Activated CD4-positive, alpha-beta T cell treated with anti-CD3 and anti-CD28 coated beads, Interleukin-2, amount 50 U/mL, for 1 hour (primary cell): ENCODE measurements at places on chromosomes 13 and 19.

DNA sequence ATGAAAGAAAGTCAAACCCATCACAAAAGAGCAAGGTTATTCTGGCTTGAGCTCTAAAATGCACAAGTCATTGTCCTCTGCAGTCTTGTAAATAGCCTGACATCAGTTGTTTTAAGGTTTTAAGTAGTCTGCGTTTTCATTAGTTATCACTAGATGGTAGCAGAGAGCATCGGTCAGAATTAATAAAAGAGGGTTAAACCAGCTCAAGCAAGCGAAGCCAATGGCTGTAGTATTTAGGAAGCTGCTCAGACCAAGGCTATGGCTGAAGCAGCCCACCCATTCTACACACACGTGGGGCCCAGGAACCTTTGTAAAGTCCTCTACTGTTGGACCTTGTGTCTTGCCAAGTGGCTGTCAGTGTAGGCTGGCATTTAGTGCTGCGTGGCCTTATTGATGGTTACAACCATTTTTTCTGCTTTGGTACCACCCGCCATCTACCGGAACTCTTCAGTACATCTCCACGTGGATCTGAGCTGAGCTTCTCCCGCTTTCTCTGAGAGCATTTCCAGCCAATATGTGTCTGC is 13.3 kb upstream of the ZNF57 start:
- DNase-seq, result no peak

DNA sequence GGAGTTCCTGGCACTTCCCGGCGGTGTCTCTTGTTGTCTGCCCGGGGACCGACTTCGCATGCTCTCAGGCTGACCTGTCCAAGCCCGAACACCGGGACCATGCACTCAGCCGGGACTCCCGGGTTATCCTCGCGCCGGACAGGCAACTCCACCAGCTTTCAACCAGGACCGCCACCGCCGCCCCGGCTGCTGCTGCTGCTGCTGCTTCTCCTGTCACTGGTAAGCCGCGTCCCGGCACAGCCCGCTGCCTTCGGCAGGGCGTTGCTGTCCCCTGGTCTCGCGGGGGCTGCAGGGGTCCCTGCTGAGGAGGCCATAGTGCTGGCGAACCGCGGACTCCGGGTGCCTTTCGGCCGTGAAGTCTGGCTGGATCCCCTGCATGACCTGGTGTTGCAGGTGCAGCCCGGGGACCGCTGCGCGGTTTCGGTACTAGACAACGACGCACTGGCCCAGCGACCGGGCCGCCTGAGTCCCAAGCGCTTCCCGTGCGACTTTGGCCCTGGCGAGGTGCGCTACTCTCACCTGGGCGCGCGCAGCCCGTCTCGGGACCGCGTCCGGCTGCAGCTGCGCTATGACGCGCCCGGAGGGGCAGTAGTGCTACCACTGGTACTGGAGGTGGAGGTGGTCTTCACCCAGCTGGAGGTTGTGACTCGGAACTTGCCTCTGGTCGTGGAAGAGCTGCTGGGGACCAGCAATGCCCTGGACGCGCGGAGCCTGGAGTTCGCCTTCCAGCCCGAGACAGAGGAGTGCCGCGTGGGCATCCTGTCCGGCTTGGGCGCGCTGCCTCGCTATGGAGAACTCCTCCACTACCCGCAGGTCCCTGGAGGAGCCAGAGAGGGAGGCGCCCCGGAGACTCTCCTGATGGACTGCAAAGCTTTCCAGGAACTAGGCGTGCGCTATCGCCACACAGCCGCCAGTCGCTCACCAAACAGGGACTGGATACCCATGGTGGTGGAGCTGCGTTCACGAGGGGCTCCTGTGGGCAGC is 661 bp downstream of the FREM2 start:
- DNase-seq, result no peak

DNA sequence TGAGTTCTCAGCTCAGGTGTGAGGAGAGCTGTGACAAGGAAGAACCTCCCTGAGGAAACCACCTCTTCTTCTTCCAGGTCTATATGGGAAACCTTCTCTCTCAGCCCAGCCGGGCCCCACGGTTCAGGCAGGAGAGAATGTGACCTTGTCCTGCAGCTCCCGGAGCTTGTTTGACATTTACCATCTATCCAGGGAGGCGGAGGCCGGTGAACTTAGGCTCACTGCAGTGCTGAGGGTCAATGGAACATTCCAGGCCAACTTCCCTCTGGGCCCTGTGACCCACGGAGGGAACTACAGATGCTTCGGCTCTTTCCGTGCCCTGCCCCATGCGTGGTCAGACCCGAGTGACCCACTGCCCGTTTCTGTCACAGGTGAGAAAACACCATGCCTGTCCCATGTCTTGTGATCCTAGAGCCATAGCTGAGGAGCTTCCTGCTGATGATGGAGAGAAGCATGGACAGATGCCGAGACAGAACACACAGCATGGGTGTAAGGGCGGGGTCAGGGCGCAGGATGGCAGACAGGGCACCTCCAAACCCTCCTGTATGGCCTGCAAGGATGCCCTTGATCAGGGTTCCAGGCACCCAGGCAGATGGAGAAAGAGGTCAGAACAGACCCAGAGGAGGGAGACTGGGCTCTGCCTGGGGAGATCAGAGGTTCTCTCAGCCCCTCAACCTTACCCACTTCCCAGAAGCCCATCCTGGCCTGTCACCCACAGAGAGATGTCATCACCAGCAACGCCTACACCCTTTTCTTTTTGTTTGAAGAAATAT is 5.4 kb downstream of the KIR3DL3 start:
- DNase-seq, result no peak

DNA sequence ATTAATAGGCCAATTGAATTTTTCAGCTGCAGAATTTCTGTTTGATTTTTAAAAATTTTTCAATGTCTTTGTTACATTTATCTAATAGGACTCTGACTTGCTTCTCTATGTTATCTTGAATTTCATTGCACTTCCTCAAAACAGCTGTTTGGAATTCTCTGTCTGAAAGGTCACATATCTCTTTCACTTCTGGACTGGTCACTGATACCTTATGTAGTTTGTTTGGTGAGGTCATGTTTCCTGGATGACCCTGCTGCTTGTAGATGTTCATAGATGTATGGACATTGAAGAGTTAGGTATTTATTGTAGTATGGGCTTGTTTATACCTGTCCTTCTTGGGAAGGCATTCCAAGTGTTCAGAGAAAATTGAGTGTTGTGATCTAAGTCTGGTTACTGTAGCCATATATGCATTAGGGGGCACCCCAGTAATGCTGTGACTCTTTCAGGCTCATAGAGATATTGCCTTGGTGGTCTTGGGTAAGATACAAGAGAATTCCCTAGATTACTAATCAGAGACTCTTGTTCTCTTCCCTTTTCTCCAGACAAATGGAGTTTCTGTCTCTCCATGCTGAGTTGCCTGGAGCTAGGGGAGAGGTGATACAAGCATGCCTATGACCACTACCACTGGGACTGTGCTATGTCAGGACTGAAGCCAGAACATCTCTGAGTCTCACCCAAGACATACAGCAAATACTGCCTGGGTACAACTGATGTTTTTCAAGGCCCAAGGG is 27.8 kb downstream of the RFC3 start:
- no peak for DNase-seq

GRCh38 chr19:54888239-54888638 is 14.2 kb downstream of the FCAR start:
- DNase-seq, result no peak

- DNase-seq, result no peak
Observed at GRCh38 chr13:101332583-101332982, 83.7 kb downstream of the NALCN start.

- no peak for DNase-seq
Observed at GRCh38 chr13:27860743-27861142, 59.1 kb upstream of the PDX1 start.

- no peak for DNase-seq
Observed at GRCh38 chr19:23774524-23774971, 15.9 kb upstream of the ZNF681 start.

GRCh38 chr13:98856983-98857382 is 104.5 kb upstream of the SLC15A1 start:
- DNase-seq, result no peak

DNA sequence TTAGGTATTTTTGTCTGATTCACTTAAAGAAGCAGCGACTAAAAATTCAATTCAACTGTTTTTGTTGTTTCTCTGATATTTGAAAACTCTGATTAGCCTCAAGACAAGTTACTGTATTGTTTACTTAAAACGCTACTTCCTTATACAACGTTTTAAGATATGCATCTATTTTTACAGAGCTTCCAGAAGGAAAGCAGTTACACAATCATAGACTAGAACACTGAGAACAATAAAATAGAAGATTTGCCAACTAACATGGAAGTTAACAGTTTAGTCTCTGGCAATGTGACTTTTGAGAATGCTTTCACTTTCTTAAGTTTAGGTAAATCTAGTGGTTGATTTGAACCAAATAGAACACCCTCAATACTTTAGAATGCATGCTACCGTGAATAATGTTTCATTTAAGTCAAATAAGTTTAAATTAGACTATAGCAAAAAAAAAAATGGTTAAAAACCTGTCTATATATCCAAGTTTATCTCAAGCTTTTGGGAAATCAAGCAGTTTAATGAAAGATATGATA is 614.8 kb downstream of the DACH1 start:
- no peak for DNase-seq

DNA sequence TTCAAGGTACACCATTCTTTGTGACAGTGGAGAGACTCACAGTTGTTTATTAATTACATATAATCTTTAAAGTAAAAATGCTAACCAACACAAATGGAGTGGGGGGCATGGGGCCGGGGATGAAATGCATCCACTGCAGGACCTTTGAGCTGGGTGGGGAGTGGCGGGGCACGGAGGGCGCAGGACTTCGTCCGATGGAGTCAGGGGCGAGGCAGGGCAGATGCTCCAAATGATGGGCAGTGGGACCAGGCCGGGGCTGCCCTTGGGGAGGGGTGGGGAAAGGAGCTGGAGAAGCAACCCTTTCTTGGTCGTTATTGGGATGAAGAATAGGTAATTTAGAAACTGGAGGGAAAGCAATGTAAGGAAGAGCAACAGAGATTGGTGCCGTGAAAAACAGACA is 220.0 kb downstream of the TEX29 start:
- no peak for DNase-seq

- no peak for DNase-seq
Observed at GRCh38 chr19:49770529-49770928, 3.7 kb downstream of the AP2A1 start.

GRCh38 chr13:39105110-39105509 is 66.9 kb downstream of the NHLRC3 start:
- DNase-seq, result no peak

DNA sequence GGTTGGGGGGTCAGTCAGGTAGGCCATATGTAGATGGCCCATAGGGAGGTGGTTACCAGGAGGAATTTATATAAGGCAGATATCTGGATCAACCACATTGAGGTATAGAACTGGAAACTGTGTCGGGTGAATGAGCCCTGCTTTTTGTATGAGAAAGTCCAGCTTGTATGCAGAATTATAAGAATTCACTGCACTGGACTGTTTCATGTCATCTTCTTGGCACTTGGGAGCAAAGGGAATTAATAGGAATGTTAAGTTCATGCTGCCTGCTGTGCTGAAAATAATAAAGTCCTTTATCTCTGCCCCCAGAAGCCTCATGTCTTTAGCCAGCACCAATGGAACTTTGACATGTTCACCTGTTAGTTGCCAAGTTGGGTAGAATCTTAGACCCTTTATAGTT is 12.3 kb downstream of the BORA start:
- no peak for DNase-seq

DNA sequence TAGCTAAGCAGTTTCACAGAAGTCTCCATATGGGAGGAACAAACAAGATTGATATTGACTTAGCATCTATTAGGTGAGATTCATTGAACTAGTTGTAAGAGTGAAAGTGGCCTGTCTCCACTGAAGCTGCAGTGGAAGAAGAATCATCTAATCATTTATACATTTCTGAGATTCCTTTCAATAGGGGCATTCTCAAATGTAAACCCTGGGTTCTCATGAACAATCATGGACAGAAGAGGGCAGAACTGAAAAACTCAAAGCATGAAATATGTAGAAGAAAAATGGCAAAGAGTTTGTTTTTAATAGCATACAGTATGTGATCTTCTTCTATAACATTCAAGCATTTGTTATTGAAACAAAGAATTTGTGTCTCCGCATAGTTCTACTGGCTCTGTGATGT is 17.6 kb upstream of the POSTN start:
- no peak for DNase-seq

- DNase-seq, result no peak
Observed at GRCh38 chr13:37618554-37618953, 20.0 kb upstream of the POSTN start.

GRCh38 chr13:42270160-42270856 is 1.6 kb upstream of the AKAP11 start:
- DNase-seq, result no peak

GRCh38 chr19:46347985-46348384 is 1.1 kb downstream of the PPP5C start:
- no peak for DNase-seq

GRCh38 chr19:21022996-21023395 is 2.5 kb downstream of the ZNF430 start:
- DNase-seq, result no peak

- DNase-seq, result no peak
Observed at GRCh38 chr13:70415136-70415535, 306.9 kb upstream of the KLHL1 start.

- DNase-seq, result no peak
Observed at GRCh38 chr13:93957371-93957770, 522.1 kb downstream of the DCT start.

DNA sequence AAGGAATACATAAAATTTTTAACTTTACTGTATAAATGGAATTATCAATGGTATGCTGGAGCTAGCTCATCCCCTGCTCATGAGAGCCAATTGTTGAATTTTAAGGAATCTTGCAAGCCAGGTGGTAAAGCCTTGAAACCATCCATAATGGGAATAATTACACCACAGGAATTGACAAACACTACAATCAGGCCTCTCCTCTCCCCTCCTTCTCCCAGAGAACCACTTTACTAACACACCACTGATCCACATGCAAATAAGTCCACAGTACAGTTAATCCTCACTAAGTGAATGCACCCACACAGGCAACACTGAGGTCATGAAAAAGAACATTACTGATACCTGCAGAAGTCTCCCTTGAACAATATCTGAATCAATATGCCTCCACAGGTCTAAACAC is 140.5 kb downstream of the KLF12 start:
- DNase-seq, result no peak

DNA sequence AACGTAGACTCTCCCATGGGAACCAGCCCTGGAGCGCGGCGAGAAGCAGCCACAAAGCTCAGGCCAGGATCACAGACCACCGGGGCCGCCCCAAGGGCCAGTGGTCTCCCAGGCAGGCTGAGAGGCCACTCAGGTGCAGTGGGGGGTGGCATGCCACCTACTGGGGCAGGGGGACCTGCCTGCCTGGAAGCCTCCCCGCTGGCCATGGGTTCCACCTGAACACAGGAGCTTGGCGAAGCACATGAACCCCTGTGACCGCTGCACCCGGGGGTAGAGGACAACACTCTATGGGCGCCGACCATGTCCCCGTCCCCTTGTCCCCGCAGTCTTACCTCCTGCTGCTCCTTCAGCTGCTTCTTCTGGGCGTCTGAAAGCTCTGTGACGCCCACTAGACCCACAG is 6.8 kb upstream of the TM6SF2 start:
- DNase-seq, result no peak

DNA sequence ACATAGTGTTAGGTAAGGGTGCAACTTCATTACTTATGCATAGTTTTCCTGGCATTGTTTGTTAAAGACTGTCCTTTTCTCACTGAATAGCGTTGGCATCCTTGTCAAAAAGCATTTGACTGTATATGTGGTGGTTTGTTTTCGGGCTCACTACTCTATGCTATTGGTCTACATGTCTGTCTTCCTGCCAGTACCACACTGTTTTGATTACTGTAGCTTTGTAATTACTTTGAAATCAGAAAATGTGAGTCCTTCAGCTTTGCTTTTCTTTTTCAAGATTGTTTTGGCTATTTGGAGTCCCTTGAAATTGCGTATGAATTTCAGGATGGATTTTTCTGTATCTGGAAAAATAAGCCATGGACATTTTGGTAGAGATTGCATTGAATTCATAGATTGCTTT is 56.0 kb downstream of the IFT88 start:
- DNase-seq, result no peak
